ENCODE measurements at places on chromosomes 5 and 9.

DNA sequence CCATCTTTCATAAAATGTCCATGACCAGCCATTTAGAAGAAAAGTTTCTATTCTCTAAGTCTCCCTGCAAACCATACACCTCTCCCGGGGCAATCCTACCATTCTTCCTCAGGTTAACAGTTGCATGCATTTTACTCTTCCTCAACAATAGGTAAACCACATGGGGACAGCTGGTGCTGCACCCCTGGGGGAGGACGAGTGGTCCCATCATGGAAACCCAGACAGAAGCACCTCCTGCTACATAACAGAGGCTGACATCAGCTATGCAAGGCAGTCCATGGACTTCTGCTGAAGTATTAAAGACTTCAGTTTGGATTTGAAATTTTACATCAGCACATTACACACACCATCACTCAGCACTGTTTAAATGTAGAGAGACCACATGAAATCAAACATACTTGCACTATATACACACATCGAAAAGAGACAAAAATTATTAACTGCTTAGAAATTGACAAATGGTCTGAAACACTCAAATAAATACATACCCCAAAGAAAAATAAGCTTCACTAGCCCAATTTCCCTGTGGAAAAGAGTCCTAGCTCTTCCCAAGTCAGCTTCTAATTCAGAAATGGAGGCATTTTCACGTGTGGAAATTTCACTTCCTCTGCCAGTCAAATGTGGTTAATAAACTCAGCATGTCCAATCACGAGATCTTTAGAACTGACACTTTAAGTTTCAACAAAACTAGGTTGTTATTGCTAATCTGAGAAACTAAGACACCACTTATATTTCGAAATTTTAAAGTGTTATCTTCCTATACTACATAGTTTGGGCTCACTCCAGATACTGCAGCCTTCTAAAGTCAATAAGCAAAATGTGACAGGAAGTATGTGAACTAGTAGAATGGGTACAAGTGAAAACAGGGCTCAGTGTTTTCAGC, 173.4 kb downstream of the ROR2 start:
- no peak for DNase-seq

DNA sequence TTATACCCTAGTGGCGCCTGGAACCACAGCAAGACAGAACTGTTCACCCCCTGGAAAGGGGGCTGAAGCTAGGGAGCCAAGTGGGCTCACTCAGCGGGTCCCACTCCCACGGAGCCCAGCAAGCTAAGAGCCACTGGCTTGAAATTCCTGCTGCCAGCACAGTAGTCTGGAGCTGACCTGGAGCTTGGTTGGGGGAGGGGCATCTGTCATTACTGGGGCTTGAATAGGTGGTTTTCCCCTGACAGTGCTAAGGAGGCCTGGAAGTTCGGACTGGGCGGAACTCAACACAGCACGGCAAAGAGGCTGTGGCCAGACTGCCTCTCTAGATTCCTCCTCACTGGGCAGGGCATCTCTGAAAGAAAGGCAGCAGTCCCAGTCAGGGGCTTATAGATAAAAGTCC, 19.5 kb downstream of the BTNL3 start:
- DNase-seq: no peak

- peak; percentile 48 for DNase-seq
Measured at GRCh38 chr5:91053741-91054025, 329.4 kb downstream of the ARRDC3 start.

DNA sequence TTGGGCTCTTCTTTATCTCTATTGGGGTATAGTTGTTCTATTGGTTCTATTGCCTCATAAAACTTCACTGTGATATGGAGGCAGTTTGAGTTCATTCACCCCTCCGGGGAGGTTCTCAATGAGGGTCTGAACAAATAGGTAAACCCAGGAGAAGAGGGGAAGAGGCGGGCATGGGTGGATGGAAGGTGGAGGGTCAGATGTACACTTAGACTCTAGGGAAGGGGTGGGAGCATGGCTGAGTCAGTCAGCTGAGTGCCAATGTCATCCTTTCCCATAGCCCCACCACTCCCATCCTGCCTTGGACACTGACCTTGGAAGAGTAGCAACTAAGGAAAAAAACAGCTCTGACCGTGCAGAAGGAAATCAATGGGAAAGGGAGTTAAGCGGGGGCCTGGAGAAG, 9.9 kb upstream of the FABP6 start:
- no peak for DNase-seq

GRCh38 chr9:113828221-113828620, 47.9 kb upstream of the ZNF618 start:
- DNase-seq: no peak

DNA sequence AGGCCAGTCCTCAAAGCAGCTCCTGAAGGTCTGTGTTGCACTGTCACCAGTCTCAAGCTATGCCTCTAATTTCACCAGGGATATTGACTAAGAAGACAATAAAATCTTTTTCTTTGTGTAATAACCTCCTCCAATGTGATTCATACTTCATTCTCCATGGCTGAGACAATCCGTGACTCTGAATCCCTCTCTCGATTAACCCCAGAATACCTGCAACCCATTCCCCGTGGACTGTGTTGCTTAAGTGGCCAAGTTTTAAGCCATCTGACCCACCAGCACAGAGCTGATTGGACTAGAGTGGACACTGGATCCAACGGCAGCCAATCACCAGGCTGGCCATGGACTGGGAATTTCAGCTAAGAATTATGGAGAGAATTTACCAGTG, 5.4 kb upstream of the CCIN start:
- DNase-seq: no peak

- DNase-seq: no peak
Measured at GRCh38 chr5:66966439-66966838, 230.2 kb downstream of the CD180 start.

GRCh38 chr5:76813982-76814562, 4.8 kb upstream of the F2RL1 start:
- no peak for DNase-seq

GRCh38 chr5:14928661-14929060, 57.1 kb upstream of the ANKH start:
- no peak for DNase-seq

DNA sequence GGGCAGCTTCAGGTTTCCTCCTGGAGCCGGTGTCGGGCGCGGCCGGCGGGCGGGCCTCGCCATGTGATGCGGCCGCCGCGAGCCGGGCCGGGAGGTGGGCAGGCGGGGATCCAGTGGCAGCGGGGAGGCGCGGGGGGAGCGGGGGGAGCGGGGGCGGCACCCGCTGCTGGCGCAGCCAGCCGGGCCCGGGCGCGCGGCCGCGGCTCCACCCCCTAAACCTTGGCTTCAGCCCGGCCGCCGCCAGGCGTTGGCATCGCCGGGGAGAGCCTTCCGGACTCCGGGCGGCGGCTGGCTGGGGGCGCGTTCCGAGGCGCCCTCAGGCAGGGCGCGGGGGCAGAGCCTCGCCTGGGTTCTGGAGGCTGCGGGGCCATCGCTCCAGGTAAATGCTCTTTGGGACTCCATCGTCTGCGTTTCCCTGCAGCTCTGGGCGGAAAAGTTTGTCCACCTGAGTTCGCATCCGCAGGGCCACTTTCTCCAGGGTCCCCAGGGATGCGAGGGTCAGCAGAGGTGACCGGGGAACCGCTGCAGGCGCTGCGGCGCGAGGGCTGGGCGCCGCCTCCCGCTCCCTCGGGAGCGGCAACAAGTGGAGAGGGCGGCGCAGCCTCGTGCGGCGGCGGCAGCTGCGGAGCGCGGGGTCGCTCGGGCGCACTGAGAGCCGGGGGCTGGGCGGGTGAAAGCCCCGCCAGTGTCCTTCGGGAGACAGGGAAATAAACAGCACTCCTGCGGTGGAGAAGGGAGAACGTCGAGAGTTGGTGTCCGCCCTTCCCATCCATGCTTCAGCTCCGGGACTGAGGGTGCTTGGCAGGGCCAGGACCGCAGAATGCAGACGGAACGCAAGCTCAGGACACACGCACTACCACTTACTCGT, at the start of gene ARHGEF28:
Gene ARHGEF28, plus strand, starts transcription at position 253 of the 868 bp plus-strand sequence. CDS start 58,656 bp downstream, outside the sequence.
- peak; percentile 19 for DNase-seq
